ENCODE measurements at places on chromosomes 4 and X.
A peak's percentile ranks its signal among the peaks of the same experiment; 100 is the strongest.

DNA sequence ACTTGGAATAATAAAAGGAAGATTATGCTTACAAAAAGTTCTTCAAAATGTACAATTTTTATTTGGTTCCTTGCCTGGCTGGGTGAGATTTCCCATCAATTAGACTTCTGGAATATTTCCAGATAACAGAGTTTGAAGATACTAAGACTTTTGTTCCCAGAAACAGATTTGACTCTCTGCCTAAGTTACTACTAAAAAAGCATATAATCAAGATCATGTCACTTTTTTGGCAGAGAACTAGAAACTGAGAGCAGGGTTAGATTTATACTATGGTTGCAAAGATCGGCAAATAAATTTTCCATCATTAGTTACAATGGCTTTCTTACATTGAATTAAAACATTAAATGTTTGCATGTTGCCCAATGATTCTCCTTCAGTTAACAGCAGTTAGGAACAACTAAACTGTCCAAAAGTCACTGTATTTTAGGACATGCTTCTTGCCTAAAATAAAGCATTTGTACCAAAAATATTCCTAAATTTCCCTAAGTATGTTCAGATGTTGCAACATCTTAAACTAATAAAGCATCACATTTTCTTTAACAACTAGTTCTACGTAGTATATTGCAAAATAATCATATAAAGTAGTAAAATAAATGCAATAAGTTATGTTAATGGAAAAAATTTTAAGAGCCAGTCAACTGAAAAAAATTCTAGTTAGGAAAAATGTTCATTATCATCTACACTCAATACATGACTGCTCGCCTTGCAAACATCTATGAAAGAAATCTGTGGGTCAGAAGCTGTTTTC, 73.0 kb downstream of the SEC24D start:
- DNase-seq = no peak

GRCh38 chr4:141499261-141499853, 137.0 kb upstream of the IL15 start:
- DNase-seq = no peak

DNA sequence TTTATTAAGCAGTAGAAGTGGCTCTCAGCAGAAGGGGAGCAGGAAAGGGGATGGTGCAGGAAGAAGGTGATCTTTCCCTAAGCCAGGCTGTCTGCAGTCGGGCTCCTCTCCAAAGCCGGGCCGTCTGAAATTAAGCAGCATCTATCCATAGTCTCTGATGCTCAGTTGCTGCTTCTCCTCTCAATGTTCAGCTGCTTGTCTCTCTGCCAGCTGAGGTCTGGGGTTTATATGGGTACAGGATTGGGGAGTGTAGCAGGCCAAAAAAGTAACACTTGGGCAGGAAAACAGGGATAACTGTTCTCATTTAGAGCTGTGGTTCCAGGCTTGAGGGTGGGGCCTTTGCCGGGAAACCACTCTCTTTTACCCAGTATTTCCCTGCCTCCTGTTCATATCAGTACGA, 39.2 kb upstream of the CCKAR start:
- DNase-seq = no peak

DNA sequence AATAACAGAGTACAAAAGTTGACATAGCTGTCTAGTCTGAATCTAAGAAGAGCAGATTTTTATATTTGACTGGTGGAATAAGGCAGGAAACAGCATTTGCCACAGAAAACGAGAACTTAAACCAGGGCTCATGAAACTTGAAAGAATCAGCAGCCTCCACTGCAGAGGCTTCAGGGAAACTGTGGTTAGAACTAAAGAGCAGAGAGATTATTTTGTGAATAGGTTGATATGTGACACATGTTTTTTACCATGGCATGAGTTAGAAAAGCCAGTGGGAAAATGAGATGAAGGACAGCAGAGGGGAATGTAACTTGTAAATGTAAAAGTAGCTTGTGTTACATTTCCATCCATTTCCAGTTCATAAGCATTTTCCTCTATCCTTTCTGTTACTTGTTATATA, 63.7 kb upstream of the CAMK2D start:
- DNase-seq = no peak

DNA sequence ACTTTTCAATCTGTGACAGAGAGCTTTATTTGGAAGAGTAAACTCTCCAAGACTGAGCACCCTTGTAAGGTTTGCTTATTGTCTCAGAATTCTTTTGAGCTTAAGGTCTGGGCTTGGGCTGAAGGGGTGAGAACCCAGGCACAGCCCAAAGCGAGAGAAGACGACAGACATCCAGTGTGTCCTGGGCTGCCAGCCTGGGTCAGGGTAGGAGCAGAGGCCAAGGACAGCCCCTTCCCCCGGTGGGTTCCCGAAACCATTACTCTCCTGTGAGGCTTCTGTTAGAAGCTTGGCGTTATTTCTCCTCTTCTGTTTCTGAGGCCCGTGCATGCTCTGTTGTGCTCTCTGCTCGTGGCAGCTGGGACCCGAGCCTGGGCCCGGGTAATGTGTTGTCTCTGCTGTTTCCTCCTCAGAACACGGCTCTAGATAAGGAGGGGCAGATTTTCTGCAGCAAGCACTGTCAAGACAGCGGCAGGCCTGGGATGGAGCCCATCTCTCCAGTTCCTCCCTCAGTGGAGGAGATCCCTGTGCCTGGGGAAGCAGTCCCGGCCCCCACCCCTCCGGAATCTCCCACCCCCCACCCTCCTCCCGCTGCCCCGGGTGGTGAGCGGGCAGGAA, 177.5 kb downstream of the DCLK2 start:
- DNase-seq = no peak

- no peak for DNase-seq
Measured at GRCh38 chrX:115409551-115409950, 120.0 kb downstream of the LUZP4 start.

DNA sequence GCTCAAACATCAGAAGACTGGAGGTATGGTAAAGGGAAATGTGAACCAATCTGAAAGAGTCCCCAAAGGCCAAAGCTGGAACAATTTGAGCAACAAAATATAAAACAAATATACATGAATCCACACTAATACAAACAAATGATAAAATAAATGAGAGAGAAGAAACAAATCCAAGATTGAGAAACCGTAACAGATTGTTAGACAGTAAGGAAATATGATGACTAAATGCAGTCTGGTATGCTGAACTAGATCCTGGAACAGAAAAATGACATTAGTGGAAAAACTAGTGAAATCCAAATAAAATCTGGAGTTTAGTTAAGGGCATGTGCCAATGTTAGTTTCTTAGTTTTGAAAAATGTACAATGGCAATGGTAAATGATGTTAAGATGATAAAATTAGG, 15.9 kb downstream of the PPA2 start:
- no peak for DNase-seq

DNA sequence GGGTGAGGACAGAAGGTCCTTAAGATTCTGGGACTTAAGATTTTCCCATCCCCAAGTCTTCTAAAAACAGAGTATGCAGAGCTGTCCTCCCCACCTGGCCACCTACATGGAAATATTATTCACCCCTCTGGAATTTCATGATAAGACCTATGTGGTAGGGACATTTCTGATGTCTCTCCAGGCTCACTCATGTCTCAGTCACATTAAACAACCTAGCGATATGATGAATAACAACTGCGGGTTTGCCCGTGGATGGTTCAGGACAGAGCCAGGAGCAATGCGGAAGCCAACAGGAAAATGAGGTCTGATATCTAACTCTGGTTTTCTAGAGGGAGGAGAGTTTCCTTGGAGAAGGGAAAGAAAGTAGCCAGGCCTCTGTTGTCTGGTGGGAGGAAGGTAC, 47.4 kb downstream of the TEX13A start:
- no peak for DNase-seq

GRCh38 chrX:27404366-27404765, 58.8 kb downstream of the PPP4R3C start:
- no peak for DNase-seq

DNA sequence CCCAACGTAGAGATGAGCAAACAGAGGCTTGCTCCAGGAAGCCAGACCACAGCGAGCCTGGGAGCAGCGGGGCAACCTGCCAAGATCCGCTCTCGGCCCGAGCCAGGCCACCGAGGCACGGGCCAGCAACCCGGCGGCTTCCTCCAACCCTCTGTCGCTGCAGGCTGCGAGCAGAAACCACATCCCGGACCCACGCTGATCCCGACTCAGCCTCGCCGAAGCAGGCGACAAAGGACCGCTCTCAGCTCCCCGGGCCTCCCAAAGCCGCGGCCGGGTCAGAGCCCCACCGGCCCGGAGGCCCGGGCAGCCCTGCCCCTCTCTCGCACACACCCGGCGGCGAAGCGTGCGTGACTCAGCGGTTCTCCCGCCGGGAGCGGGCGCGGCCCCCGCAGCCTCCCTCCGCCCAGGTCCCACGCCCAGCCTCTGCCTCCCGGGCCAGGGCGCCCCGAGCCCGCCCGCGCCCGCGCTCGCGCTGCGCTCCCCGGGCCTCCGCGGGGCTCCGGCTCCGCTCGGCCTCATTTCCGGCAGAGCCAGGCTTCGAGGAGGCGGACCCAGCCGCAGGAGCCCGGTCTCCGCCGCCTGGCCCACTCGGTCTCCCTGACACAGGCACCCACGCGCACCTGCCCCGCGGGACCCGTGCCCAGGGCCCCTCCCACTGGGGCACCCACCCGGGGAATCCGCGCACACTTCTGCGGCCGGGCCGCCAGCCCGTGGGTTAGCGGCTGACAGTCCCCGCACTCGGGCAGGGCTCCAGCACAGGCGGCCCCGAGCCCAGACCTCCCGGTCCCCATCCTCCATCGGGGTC, 1.7 kb downstream of the PPP2R2C start:
- peak; percentile 77 for DNase-seq

DNA sequence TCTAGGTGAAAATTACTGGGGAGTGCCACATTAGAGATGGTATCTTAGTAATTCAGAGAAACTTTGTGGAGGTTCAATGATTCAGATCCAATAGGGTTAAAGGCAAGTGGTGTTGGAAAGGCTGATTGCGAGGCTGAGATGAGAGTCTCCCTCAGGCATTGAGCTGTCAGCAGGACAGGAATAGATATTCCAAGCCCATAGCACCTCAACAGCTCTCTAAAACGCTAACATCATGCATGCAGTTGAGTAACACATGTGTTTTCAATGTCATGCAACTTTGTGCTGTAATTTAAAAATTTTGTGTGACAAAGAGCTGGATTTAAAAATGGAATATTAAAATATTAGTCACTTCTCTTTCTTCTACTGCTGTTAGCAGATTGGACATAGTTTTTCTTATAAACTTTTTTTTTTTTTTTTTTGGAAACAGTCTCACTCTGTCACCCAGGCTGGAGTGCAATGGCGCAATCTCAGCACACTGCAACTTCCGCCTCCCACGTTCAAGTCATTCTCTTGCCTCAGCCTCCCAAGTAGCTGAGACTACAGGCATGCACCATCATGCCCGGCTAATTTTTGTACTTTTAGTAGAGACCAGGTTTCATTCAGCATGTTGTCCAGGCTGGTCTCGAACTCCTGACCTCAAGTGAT, 173.5 kb upstream of the C1QTNF7 start:
- no peak for DNase-seq
